Thymus (tissue), 14 donors: ENCODE measurements at places on chromosomes 1 and 21. TPM values are rescaled to one million over a fixed set of nuclear protein-coding genes. Genes with fewer than 3 reads are reported as not detected.

DNA sequence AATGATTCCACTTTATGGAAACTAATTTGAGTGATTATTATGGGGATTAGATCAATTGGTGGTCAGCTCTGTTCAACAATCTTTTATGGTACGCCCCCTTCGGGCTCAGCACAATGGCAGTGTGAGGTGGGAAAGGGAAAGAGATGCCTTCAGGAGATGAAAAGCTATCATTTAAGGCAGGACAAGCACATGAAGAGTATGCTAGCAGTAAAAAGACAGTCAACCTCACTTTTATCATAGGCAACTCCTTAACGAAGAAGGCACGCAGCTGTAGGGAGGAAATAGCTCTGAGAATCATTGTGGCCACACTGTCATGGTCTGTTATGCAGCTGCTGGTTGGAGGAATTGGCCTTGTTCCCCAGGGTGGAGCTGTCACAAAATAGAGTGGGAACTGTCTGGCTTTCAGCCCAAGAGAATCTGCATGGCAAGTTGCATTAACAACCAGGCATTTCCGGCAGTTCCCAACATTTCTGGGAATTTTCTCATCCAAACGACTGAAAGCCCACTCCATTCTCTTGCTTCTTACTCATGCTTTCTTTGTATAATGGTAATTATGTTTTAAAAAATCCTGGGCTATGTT, 54.4 kb upstream of the BCL10 start:
- H3K36me3 ChIP-seq, result no peaks in the 10 kb centered on the region
- H3K27me3 ChIP-seq, result no peaks in the 10 kb centered on the region
- H3K4me1 ChIP-seq, result no peaks in the 10 kb centered on the region
- no peak overlapping the region for H3K4me3 ChIP-seq
- no peak overlapping the region for H3K27ac ChIP-seq

GRCh38 chr21:32708069-32708468, 19.7 kb downstream of the SYNJ1 start:
- no peak overlapping the region for H3K27ac ChIP-seq
- DNase-seq, result no peak
- no peak overlapping the region for H3K4me3 ChIP-seq
- H3K27me3 ChIP-seq, result no peaks in the 10 kb centered on the region
- no peaks in the 10 kb centered on the region for H3K4me1 ChIP-seq

GRCh38 chr1:147062956-147063355, 109.3 kb downstream of the PRKAB2 start:
- H3K4me3 ChIP-seq, result no peak overlapping the region
- no peaks in the 10 kb centered on the region for H3K27me3 ChIP-seq
- DNase-seq, result no peak
- no peak overlapping the region for H3K27ac ChIP-seq

DNA sequence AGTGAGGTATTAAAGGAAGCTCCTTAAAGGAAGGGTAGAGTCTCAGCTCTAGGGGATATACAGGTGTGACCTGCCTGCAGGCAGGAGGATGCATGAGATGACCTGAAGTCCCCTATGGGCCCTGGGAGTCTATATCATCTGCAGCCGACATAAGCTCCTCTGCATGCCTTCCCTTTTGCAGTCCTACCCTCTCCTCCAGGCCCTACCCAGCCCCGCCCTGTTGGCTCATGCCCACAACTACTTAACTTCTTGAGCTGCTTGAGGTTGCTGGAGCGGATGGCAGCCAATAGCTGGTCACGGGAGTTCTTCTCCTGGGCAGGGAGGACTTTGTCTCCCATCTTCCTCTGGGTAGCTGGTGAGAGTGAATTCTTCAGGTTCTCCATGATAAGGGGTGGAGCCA, 10.3 kb downstream of the SHISA4 start:
- DNase-seq, result no peak
- H3K36me3 ChIP-seq, result no peaks in the 10 kb centered on the region
- no peaks in the 10 kb centered on the region for H3K4me1 ChIP-seq
- peaks cover 8% of the 10 kb centered on the region for H3K27me3 ChIP-seq
- H3K4me3 ChIP-seq, result no peak overlapping the region

- H3K27ac ChIP-seq, result no peak overlapping the region
- DNase-seq, result no peak
- H3K36me3 ChIP-seq, result no peaks in the 10 kb centered on the region
- peaks cover 19% of the 10 kb centered on the region for H3K27me3 ChIP-seq
- no peak overlapping the region for H3K4me3 ChIP-seq
Observed at GRCh38 chr1:205473966-205474365, 18.1 kb upstream of the BLACAT1 start.

DNA sequence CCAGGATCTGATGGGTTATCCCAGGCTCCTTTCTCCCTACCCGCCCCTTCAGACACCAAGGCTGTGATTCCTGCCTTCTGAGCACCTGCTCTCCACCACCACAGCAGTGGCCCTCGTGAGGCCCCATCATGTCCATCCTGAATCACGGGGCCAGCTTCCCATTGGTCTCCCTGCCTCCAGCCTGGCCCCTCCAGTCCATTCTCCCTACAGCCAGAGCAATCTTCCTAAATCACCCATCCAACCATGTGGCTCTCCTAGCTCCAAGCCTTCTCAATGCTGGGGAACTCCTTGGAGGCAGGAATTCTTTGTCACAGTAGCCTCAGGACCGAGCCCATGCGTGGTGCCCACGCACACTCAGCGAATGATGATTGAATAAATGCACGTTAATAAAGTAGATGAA, 8.9 kb upstream of the GLIS1 start:
- no peaks in the 10 kb centered on the region for H3K4me1 ChIP-seq
- H3K36me3 ChIP-seq, result no peaks in the 10 kb centered on the region
- H3K27me3 ChIP-seq, result peaks cover 6% of the 10 kb centered on the region
- no peak overlapping the region for H3K4me3 ChIP-seq
- H3K27ac ChIP-seq, result no peak overlapping the region

GRCh38 chr1:150441121-150441520, 46.1 kb upstream of the TARS2 start:
- no peak overlapping the region for H3K27ac ChIP-seq
- no peaks in the 10 kb centered on the region for H3K4me1 ChIP-seq
- no peak overlapping the region for H3K4me3 ChIP-seq
- no peaks in the 10 kb centered on the region for H3K27me3 ChIP-seq
- no peak for DNase-seq
- H3K36me3 ChIP-seq, result peaks cover 45% of the 10 kb centered on the region

- H3K36me3 ChIP-seq, result no peaks in the 10 kb centered on the region
- DNase-seq, result no peak
- H3K4me1 ChIP-seq, result no peaks in the 10 kb centered on the region
- no peaks in the 10 kb centered on the region for H3K27me3 ChIP-seq
Observed at GRCh38 chr1:60436186-60436585, 362.6 kb upstream of the C1orf87 start.

DNA sequence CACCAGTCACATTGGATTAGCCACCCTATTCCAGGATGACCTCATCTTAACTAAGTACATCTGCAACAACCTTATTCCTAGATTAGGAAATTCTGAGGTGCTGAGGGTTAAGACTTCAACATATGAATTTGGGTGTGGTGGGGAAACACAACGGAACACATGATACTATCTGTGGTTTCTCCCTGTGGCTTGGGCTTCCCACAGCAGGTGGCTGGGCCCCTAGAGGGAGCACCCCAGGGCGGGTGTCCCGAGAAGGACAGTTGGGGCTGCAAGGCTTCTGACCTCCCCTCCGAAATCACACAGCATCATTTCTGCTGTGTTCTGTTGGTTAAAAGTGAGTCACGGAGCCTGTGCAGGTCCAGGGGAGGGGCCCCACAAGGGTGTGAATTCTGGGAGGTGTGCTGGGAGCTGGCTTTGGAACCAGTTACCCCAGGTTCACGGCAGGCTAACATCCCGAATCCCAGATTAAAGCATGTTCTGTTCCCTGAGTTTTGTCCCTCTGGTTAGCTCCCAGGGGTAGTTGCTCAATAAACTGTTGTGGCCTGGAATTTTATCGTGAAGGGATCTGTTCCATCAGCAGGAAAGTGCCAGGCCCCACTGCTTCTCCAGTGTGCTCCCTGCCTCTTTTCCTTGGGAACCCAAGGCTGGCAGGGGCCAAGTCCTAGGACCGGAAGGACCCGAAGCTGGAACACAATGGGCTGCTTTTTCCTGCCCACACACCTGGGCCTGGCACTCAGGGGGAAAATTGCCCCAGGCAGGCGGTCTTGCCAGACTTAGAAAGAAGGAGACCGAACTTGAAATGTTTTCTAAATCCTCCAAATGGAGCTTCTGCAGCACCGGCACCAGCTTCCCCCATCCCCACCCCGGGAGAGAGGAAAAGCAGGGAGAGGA, 154.0 kb upstream of the WNT4 start:
- no peak overlapping the region for H3K27ac ChIP-seq
- H3K36me3 ChIP-seq, result no peaks in the 10 kb centered on the region
- H3K4me3 ChIP-seq, result no peak overlapping the region
- H3K27me3 ChIP-seq, result no peaks in the 10 kb centered on the region

GRCh38 chr1:96104906-96105305, 616.7 kb upstream of the PTBP2 start:
- H3K4me1 ChIP-seq, result no peaks in the 10 kb centered on the region
- no peak overlapping the region for H3K4me3 ChIP-seq
- DNase-seq, result no peak
- no peak overlapping the region for H3K27ac ChIP-seq

DNA sequence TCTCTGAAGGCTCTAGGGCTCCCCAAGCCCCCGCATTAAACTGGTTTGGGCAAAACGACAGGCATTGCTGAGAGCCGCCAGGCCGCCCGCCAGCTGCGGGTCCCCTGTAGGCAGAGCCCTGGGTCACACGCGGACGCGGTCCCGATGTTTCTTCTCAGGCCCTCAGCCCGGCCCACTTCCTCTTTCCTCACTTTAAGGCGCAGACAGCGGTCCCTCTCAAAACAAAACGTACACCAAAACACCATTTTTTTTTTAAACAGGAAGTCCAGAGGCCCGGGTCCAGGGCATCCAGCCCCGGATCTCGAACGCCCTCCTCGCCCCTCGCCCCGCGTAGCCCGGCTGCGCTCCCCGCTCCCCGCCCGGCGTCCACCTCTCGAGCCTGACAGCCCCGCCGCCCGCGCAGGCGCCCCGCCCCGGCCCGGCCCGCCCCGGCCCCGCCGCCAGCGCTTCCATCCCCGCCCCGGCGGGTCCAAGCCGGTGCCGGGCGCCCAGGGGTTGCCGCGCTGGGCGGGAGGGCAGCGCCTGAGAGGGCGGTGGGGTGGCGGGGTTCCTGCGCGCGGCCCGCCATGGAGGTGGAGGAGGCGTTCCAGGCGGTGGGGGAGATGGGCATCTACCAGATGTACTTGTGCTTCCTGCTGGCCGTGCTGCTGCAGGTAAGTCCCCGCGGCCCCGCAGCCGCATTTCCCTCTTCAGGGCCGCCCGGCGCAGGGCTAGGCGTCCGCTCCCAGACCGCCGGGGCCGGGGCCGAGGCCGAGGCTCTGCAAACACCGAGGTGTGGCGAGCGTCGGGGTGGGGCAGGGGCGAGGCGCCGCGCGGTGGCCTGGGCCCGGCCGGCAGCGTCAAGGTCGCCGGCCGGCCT, at the start of gene SLC22A15:
TSS of gene SLC22A15 (plus strand) at position 452 of the 859 bp plus-strand sequence. CDS start at position 567, 115 bp downstream.
- H3K36me3 ChIP-seq, result no peaks in the 10 kb centered on the region
- DNase-seq, result peak; percentile 54
- no peaks in the 10 kb centered on the region for H3K4me1 ChIP-seq
- peaks cover 33% of the 10 kb centered on the region for H3K27me3 ChIP-seq
- H3K4me3 ChIP-seq, result peak within 1 kb of the TSS; percentile 44
- peak within 1 kb of the TSS; percentile 31 for H3K27ac ChIP-seq

DNA sequence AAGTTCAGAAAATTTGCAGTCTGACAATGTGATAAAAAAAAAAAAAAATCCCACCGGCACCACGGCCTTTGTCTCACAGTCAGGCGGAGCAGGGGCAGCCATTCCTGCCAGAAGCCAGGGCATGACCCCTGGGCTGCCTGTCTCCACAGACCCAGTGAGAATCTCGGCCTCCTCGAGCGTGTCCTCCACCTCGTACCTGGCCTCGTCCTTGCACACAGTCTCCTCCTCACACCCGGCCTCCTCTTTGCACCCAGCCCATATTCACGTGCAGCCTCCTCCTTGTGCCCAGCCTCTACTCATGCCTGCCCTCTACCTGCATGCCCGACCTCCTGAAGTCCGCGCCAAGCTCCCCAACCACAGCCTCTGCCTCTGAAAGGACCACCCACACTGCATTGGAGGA, 182.0 kb downstream of the AGBL4 start:
- no peak for DNase-seq
- no peaks in the 10 kb centered on the region for H3K4me1 ChIP-seq
- no peak overlapping the region for H3K4me3 ChIP-seq
- H3K27ac ChIP-seq, result no peak overlapping the region
- H3K27me3 ChIP-seq, result no peaks in the 10 kb centered on the region
- no peaks in the 10 kb centered on the region for H3K36me3 ChIP-seq

DNA sequence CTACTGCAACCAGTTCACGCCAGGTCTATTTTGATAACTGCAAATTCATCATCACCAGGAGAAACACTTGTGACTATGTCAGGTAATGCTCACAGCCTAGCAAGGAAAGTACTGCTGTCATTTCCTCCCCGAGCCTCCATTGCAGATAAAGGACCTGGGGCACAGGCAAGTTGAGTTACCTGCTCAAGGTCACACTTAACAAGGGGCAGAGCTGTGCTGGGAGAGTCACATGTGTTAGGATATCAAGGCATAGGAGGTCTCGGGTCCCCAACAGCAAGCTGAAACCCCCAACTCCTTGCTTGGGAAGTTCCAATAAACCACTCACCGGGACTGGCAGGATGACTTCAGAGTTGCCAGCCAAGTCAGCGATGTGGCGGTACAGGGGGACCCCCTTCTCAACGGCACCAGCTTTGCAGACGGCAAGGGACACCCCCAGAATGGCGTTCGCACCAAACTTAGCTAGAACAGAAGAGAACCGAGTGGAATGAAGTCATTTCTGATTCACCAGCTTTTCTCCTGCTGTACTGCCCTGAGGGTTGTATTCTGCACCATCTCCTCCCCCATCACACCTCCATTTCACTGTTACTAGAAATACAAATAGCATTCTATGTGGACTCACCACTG, 11.6 kb downstream of the ENO1 start:
- no peak overlapping the region for H3K4me3 ChIP-seq
- no peak for DNase-seq
- no peak overlapping the region for H3K27ac ChIP-seq
- no peaks in the 10 kb centered on the region for H3K27me3 ChIP-seq
- peaks cover 24% of the 10 kb centered on the region for H3K4me1 ChIP-seq
- peaks cover 100% of the 10 kb centered on the region for H3K36me3 ChIP-seq

DNA sequence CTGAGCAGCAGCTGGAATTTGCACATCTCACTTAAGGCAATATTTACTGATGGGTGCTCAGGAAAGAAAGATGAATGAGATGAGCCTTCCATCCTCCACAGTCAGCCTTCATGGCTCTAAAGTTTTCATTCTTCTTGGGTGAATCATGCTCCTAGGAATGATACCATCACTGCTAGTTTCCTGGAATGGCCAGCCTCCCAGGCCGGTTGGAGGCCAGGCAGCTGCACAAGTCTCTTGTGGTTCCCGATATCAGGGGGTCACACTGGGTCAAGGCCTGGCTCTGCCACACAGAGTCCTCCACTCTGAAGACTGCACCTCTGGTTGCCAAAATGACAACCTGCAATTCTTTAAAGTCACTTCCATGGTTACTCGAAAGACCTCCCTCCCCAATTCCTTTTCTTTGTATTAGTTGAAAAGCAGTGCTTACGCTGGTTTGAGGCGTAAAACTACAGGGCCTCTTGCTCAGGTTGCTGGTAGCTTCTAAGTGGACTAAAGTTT, 46.2 kb upstream of the PALMD start:
- no peak for DNase-seq
- no peaks in the 10 kb centered on the region for H3K27me3 ChIP-seq
- no peaks in the 10 kb centered on the region for H3K36me3 ChIP-seq
- H3K4me1 ChIP-seq, result no peaks in the 10 kb centered on the region
- no peak overlapping the region for H3K27ac ChIP-seq

- peaks cover 8% of the 10 kb centered on the region for H3K27me3 ChIP-seq
- H3K4me1 ChIP-seq, result peaks cover 34% of the 10 kb centered on the region
Observed at GRCh38 chr1:16918371-16918770, 3.4 kb upstream of the CROCC start.

KIRREL1 gene
- total RNA-seq, result 5.9 TPM

P3H1 gene
- 27.3 TPM for total RNA-seq

CHAF1B gene
- total RNA-seq, result 6.1 TPM

GNAT2 gene
- total RNA-seq, result 0.14 TPM

LCE6A gene
- total RNA-seq, result not detected

CHODL gene
- total RNA-seq, result 0.76 TPM

SERINC2 gene
- total RNA-seq, result 1.5 TPM

KCNE2 gene
- 0.14 TPM for total RNA-seq

HEYL gene
- total RNA-seq, result 0.42 TPM
